ENCODE measurements at places on chromosomes 2 and 18. TPM values are rescaled to one million over a fixed set of nuclear protein-coding genes. Genes with fewer than 3 reads are reported as not detected.

GRCh38 chr2:60958361-60958760, 59.2 kb upstream of the PEX13 start:
- no peak for DNase-seq

The CABYR gene
- 10.6 TPM for total RNA-seq

The CROCC2 gene
- not detected for total RNA-seq

DNA sequence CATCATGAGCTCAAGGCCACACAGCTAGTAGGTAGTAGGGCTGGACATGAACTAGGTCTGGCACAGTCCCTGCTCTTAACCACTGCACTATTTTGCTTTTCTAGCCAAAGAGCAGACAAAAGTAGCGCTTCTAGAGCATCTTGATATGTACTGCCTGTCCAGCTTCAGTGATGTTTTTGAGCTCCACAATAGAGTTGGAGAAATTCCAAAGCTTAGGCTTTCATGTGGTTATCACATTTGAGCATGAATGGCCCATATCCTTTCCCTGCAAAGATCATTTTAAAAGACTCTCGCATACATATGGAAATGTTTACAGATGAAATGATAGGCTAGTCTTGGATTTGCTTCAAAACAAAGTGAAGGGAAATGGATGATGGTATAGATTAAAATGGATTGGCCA, 128.7 kb downstream of the MAP3K20 start:
- DNase-seq: no peak

The ERICH2 gene
- 2.4 TPM for total RNA-seq

DNA sequence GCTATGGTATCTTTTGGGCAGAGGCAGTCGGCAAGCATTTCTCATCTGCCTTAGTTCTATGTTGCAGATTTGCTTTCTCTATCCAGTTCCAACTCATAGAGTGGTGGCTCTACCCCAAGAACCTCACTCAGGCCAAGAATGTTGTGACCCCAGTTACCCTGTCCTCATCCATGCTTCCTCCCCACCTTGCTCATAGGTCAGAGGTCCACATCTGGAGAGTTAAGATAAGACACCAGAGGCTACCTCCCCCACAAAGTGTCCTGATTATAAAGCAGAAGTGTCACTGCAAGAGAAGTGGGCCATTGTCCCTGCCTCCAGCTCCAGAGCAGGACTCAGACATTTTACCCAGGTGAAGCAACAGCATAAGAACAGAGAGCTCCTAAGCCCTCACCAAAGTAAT, 276.8 kb upstream of the CHST9 start:
- no peak for DNase-seq

- DNase-seq: no peak
Observed at GRCh38 chr18:51132256-51132935, 65.1 kb downstream of the MEX3C start.

- DNase-seq: no peak
Observed at GRCh38 chr18:10519366-10519765, 6.5 kb upstream of the NAPG start.

The COPS9 gene
- 94.4 TPM for total RNA-seq

- no peak for DNase-seq
Observed at GRCh38 chr2:136031711-136032110, 46.3 kb upstream of the DARS1 start.

The MDH1B gene
- total RNA-seq: 1.9 TPM

- no peak for DNase-seq
Observed at GRCh38 chr2:95707837-95708236, 116.0 kb downstream of the TRIM43 start.

DNA sequence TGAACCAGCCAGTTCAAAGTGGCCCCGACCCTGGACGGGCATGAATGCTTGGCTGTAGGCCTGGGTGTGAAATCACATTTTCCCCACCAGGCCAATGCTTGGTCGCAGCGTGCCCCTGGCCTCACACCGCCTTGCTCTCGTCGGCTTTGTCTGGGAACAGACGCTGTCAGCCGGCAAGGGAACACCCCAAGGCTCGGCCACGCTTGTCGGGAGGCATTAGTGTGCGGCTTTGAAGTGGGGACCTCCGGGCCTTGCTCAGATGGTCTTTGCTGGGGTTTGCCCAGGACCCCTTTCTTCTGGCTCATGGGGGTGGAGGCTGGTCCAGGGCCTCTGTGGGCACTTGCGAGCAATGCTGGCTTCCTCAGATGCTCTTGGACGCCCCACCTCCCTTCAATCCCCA, 79.1 kb downstream of the INHBB start:
- no peak for DNase-seq

The B3GNT2 gene
- 23.8 TPM for total RNA-seq

DNA sequence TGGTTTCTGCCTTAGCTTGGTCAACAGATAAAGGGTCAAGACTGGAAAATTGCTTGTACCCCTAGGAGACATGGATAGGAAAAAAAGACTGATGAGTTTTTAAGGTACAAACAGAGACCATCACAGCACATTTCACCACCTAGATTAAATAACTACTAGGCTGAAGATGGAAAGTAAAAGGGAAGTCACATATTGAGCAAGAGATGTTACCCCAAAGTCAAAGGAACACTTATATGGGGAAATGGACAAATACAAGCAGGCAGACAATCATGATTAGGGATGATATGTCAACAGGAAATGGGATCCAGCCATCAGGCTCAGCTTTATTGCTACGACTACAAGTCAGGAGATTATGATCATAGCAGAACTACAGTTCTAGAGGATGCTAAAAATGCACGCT, 1643.1 kb upstream of the CELF4 start:
- DNase-seq: no peak

DNA sequence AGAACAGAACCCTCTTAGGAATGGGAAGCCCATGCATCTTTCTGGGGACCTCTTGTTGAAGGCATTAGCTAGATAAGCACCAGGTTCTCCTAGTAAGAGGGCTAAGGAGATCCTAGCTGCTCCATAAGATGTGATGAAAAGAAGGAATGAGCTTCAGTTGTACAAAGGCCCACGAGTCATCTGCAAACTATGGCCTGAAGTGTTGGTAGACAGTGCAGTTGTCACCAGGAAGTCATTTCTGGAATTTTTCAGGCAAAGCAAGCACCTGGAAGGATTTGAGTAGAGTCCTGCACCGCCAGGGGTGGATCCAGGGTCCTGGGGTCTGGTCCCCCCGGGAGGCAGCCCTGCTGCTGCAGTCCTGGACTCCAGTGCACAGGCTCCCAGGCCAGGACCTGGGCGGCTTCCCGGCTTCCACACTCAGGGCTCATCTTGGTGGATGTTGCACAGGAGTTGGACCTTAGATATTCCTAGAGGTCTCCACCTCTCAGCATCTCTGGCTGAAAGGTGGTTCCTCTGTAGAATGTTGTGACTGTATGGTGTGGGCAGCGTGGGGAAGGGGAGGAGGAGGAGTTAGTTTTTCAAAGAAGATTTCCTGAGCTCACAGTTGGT, 85.3 kb downstream of the LDLRAD4 start:
- no peak for DNase-seq

- no peak for DNase-seq
Observed at GRCh38 chr2:3242747-3243369, 134.8 kb downstream of the EIPR1 start.

Data from Calu3 (cell line).